ENCODE measurements at places on chromosomes 11 and 22.

DNA sequence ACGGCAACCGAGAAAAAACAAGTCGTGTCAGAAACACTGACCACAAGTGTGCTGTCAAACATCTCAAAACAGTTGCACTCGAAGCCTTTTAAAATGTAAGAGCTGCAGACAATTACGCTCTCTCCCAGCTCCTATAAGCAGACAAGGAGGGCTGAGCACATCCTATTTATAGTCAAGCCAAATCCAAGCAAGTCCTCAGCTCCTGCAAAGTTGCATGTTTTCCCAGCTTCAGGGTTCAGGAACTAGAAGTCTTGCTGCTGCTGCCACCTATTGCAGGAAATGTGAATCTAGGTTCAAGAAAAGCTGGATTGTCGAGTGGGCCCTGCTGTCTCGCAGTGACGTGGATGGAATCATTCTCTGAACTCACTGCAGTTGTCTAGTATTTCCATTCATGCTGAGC, 15.5 kb downstream of the EFCAB6 start:
- no peak for DNase-seq

DNA sequence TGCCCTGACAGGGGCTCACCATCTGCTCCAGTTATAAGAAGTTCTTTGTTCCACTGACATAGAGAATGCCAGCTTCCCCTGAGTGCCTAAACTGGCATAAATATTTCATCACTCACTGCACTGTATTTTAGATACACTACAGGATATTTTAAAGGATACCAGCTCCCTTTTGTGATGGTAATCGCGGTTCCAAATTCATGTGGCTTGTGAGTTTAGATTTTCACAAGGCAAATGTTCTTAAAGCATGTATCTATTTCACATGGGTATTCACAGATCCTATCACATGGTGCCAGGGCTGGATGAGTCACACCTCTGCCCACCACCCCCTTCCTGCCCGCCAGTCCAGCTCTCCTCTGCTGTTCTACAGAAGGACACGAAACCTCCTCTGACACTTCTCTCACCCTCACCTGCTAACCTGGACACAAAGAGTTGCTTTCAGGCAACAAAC, 105.5 kb downstream of the KCNC1 start:
- no peak for DNase-seq

GRCh38 chr11:34836958-34837856, 79.0 kb downstream of the APIP start:
- DNase-seq: no peak

- DNase-seq: no peak
Measured at GRCh38 chr11:130278745-130279144, 36.0 kb downstream of the ZBTB44 start.

GRCh38 chr11:81888391-81888790, 845.3 kb downstream of the FAM181B start:
- DNase-seq: no peak

DNA sequence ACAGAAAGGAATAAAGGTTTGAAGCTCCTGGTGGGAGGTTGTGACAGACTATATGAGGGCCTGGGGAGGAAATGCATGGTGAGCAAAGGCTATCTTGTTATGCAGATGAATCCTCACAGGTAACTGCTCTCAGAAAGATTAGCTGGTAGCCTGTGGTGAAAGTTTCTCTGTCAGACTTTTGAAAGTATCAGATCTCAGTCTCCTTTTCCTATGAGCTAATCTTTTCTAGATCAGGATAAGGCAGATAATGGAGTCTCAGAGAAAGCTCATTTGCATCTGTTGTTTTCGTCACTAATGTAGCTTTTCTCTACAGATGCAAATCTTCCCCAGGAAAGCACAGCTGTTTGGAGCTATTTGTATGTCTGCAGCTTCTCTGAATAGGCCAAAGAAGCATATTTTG, 21.0 kb upstream of the OR6X1 start:
- DNase-seq: no peak

GRCh38 chr22:50206599-50206998, 5.8 kb downstream of the SELENOO start:
- no peak for DNase-seq

- DNase-seq: no peak
Measured at GRCh38 chr11:68467201-68467834, 6.8 kb downstream of the PPP6R3 start.

- no peak for DNase-seq
Measured at GRCh38 chr11:35077709-35078469, 61.1 kb upstream of the CD44 start.

- no peak for DNase-seq
Measured at GRCh38 chr11:16338393-16338792, 18.0 kb downstream of the SOX6 start.

DNA sequence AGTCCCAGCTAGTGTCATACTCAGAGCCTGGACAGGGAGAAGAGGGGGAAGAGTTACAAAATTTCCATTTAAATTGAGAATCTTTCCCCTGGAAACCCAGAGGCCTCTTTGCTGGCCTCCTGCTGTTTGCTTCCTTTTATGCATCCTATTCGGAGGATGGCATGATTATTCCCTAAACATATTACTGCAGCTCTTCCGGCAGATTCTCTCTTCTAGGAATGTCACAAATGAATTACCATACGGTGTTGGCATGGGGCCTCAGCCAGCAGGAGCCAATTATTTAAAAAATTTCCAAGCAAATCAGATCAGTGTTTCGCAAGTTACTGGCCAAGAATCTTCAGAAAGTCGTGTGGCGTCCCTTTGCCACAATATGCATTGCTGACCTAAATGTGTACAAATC, 326.7 kb upstream of the NCAM1 start:
- no peak for DNase-seq

- no peak for DNase-seq
Measured at GRCh38 chr11:1906181-1906580, 13.3 kb upstream of the TNNT3 start.

DNA sequence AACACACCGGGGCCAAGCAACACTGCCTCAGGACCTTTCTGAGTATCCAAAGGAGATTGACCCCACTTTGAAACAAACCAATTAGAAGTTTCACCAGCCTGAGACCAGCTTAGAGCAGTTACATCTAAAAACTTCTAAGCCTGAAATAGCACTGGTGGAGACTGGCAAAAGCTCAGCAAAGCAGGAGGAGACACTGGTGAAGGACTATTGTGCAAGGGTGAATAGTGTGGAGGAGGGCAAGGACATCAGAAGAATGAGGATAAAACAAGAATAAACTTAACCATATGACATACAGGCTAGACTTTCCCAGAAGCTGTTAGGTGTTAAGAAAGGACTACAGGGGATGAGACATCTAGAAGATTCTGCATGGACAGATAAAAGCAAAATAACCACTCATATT, 152.4 kb downstream of the FCHSD2 start:
- DNase-seq: no peak

- no peak for DNase-seq
Measured at GRCh38 chr11:116601814-116602636, 170.8 kb downstream of the BUD13 start.

DNA sequence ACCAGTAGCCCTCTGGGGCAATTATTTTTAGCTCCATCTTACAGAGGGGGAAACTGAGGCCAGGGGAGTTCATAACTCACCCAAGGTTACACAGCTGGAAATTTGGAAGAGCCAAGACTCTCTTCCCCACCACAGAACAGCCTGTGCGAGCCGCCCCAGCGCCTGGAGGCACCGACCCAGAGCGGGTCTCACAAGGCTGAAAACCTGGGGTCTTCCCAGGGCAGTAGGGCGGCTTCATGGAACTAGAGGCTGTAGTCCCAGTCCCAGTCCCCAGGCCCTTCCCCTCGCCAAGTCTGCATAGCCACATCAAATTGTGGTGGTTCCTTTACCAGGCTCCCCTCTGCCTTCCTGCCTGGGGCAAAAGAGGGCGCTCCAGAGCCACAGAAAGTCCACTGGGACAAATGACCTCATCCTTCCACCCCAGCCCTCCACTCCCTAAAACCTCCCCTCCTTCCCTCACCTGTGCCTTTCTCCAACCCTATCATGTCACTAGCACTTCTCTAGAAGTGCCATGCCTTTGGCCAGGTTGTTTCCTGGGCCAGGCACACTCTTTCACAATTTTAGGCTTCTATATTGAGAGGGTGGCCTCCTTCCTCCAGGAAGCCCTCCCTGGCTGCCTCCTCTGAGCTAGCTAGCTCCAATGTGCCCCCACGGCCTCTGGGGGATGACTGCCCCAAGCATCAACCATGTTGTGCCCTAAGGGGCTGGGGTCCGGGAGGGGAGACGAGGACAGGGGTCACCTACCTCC, 15.2 kb upstream of the CDC42EP1 start:
- no peak for DNase-seq

DNA sequence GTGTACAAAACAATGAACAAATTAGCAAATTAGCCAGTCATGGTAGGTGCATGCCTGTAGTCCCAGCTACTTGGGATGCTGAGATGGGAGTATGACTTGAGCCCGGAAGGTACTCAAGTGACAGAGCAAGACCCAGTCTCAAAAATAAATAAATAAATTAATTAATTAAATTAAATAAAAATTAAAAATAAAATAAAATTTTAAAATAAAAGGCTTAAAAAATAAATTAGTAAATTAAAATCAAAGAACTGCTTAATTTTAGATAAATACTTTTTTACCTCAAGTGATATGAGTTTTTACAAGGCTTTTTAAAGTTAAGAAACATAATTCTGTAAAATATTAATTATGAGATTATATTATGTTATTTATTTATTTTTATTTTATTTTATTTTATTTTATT, 50.9 kb upstream of the TSPAN18 start:
- no peak for DNase-seq

DNA sequence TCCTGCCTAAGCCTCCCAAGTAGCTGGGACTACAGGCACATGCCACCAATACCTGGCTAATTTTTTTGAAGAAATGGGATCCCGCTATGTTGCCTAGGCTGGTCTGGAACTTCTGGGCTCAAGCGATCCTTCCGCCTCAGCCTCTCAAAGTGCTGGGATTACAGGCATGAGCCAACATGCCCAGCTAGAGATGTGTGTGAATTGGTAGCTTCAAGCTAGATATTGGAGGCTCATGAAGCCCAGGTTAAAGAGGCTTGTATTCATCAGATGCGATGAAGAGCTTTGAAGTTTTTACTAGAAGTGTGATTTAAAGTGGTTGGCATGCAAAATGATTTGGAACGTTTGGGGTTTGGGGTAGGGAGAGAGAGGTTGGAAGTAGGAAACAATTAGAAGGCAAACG, 19.6 kb downstream of the NF2 start:
- DNase-seq: no peak

- peak; percentile 48 for DNase-seq
Measured at GRCh38 chr11:111765984-111766833, at the start of gene PPP2R1B. TSS of gene PPP2R1B (minus strand) at chr11:111766389. CDS start at chr11:111766361, 28 bp downstream.

DNA sequence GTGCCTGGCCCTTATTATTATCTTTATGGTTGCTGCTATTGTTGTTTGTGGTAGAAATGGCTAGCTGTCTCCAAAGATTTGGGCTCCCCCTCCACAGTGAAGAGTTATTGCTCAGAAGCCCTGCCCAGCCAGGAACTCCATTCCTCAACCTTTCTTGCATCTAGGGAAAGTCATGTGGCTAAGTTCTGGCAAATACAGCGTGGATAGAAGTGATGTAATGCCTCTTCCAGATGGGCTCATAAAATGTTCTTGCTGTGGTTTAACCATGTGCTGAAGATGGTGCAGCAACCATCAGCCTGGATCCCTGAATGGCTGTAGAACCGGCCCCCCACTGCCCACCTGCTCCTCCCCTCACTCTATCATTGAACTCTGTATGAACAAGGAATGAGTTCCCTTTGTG, 203.5 kb upstream of the E2F8 start:
- no peak for DNase-seq

DNA sequence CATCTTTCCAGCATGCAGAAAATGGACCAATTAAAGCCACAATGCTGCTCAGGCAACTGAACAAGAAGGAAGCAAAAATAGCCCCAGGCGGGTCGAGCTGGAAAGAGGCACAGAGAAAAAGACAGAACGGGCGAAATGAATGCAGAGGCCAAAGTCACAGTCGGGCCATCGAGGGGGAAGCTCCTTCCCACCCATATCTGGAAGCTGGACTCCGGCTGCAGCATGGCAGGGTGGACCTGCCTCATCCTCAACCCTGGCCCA, 58.6 kb upstream of the PRDM11 start:
- no peak for DNase-seq

- no peak for DNase-seq
Measured at GRCh38 chr11:67435727-67436458, 1.6 kb downstream of the PTPRCAP start.

DNA sequence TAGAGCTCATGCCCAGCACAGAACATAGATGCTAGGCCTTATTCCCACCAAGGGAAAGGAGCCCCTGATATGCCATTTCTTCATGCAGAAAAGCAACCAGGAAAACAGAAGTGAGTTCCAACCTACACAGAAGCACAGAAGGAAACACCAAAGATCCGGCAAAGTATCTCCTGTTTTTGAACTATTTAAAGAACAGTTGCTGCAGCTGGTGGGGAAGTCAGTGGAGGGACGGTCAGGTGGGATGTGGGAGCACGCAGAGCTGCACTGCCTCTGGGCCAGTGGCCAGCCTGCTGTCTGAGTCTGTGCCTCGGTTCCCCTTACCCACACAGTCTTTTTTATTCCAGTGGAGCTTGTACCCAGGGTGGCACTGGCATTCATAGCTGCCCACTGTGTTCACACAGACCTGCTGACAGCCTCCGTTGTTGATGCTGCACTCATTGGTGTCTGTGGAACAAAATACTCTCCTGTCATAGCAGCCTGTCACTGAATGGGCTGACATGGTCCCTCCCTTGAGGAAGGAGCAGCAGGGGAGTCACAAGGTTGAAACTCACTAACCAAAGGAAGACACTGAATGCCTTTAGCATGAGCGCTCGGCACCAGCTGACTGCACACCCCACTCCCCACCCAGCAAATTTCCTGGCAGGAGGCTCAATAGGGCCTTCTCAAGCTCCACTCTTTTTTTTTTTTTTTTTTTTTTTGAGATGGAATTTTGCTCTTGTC, 37.9 kb downstream of the SCUBE2 start:
- DNase-seq: no peak

DNA sequence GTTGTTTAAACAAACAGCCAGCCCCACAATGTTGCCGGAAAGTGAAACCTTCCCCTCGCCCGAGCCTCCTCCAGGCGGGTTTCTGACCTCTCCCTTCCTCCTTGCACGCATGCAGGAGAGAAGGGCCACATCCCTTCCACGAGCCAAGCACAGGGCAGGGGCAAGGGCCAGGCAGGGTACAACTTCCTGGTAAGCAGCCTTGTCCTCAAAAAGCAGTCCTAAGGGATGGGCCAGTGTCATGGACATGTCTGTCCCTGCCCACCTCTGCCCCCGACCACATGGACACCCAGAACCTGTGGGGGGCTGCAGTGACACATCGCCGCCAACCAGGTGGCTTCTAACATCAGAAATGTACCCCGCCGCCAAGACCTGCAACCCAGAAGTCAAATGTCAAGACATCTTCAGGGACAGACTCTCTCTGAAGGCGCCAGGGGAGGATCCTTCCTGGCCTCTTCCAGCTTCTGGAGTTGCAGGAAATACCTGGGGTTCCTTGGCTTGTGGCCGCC, 145.3 kb downstream of the CRYBB2 start:
- no peak for DNase-seq

- DNase-seq: no peak
Measured at GRCh38 chr11:124285610-124286344, 28.0 kb downstream of the OR8D1 start.

DNA sequence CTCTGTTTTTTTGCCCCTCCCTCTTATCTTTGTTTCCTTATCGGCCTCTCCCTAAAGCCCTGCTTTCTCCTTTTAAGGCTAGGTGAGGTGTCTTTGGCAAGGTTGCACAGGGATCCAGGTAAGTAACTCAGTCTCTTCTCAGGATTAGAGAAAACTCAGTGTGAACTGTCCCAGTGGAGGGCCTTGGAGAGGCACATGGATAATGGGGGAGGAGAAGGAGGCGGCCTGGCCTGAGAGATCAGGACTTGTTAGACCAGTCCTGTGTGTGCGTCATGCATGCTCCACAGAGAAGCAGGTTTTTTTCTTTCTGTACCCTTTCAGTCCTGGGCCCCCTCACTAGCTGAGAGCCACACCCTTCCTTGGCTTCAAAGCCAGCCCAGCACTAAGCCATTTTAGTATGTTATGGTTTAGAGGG, 19.9 kb downstream of the CTNND1 start:
- no peak for DNase-seq

Data from stimulated activated CD8-positive, alpha-beta memory T cell treated with anti-CD3 and anti-CD28 coated beads, Interleukin-15, amount 100 ng/mL, for 24 hours (primary cell).